ENCODE measurements at places on chromosomes 3 and 15.

DNA sequence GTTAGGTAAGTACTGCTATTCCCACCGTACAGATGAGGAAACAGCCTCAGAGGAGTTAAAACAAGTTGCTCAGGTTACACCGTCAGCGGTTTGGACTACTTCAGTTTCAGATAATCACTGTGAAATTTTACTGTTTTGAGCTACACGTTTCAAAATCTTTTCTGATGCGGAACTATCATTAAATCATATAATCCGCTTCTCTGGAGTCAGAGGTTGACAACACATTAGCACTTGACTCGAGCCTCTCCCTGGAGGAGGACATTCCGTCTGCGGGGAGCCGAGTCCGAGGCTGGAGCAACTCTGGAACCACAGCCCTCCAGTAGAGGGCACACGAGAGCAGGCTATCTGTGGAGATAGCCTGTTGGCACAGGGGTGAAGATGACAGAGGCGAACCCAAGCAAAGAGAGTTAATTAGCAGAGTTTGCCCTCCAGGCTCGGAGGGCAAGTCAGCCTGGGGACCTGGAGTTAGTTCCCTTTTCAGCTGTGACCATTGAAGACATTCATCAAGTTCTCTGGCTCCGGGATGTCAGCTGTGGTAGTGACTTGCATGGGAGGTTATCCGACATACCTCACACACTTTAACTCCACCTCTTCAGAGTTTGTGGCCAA is 131.2 kb downstream of the IGF1R start:
- DNase-seq, result peak; percentile 34

DNA sequence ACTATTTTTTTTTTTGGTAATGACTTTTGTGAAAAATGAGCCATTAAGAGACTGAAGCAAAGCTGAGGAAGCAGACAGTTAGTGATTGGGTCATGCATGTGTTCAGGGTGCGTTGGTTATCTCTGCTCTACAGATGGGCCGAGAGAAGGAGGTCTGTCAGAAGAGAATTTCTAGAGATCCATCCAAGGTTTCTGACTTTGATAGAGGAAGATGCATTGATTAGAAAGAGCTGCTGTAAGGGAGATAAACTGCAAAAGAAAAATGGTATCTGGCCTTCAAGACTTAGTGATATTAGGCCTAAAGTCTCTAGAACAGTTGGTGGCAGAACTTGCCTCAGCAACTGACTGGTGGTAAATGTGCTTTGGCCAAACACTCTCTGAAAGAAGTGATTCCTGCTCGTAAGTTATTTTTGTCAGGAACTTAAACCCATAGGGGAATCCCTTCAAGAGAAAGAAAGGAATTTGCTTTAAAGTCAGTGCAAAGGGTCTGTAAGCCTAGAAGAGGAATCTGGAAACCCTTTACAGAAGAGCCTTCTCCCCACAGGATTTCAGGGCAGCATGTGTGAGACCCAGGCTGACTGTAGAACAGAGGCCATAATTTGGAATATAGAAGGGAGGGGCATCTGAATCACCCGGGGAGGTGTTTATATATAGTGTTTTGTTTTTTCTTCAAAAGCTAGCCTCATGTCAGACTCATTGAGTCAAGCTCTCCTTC is 67.8 kb downstream of the OPA1 start:
- DNase-seq, result no peak

DNA sequence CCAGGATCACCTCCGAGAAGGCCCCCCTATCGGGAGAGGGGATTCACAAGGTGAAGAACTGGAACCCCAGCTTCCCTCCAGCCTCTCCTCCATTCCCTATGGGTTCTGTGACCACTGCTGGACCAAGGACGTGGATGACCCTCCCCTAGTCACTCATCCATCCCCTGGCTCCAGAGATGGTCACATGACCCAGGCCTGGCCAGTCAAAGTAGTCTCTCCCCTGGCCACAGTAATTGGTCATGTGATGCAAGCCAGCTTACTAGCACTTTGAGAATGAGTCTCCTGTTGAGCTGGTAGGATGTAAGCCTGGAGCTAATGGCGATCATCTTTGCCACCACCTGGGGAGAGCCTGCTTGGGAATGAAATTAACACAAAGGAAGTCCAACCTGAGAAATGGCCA is 3.9 kb downstream of the CAMK1 start:
- no peak for DNase-seq

DNA sequence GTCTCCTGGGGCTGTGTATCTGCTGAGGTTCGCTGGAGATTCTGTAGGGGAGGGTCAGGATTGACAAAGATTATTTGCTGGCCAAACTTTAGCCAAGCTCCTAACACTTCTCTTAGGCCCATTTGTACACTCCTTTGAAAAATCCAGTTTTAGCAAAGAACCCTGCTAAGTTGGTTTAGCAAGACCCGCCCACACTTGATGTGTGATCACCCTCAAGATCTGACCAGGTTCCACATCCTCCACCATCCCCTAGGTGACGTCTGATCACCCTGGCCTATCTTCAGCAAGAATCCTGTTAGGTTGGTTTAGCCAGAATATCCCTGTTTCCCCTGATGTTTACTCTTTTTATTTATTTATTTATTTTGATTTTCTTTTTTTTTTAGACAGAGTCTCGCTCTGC is 14.8 kb upstream of the SLC35G2 start:
- no peak for DNase-seq

DNA sequence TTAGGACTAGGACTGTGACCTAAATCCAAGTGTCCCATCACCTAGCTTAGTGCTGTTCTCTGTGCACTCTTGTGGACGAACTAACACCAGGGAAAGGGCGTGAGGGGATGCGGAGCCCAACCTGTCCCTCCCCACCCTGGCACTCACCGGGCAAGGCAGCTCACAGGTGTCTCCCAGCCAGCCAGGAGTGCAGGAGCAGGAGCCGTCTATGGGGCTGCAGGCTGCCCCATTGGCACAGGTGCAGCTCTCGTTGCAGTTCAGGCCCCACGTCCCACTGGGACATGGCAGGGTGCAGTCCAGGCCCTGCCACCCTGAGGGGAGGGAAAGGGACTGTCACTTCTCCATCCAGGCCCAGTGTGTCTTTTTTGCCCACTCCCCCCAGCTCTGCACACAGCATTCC is 60.3 kb downstream of the RAB11A start:
- no peak for DNase-seq

DNA sequence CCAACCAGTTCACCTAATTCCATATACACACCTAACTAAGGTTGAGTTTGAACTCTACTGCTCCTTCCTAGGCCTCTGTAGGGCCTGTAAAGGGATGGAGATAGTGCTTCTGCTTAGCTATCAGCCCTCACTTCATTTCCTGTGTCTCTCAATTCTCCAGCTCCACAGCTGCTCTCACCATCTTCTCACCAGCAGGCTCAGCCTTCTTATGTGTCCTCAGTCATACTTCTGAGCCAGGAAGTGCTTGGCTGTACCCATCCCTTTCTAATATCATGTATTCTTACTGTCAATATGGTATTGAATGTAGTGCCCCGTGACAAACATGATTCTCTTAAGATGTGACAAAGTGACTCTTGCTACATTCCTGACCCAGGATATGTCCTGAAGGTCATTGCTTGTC is 116.9 kb downstream of the SLC9A9 start:
- DNase-seq, result no peak

DNA sequence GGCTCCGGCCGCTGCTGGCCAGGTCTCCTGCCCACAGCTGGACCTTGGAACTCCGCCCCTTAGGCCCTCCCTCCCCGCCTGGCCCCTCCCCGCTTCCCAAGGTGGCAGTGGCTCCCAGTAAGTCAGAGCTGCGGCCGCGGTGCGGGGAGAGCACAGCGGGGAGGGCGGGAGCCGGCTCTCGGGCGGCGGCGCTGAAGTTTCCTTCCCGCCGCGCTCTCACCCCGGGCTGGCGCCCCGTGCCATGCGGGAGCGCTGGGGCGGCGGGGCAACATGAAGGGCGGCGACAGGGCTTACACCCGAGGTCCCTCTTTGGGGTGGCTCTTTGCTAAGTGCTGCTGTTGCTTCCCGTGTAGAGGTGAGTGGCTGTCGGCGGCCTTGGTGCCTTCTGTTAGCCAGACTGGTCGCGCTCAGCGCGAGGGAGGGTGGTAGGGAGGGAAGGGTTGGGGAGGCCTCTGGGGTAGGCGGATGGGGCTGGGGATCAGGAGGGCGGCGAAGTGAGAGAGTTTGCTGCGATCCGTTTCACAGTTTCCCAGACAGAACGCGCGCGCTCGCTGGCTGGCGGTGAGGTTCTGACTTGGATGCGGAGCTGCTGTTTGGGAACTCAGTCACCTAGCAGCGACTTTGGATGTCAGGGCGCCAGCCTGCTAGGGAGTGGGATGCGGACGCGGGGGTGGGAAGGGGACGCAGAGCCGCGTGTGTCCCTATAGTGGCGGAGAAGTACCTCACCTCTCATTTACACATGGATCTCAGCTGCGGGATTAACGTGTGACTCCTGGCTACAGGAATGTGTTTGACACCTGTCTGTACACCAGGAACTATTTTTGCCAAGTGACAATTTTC is 145.5 kb upstream of the UMPS start:
- peak; percentile 15 for DNase-seq

DNA sequence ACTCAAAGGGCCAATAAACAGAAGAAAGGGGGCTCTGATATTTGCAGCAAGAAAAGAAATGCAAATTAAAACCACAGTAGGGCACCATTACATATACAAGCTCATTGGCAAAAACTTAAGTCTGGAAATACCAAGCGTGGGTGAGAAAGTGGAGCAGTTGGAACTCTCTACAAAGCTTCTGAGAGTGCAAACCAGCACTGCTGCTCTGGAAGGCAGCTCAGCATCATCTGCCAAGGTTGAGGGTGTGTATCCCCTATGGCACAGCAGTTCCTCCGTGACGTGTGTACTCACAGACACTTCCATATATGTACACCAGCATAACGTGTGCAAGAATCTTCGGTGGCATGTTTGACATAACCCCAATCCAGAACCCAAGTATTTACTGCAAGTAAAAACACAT is 271.0 kb upstream of the ATP10A start:
- DNase-seq, result no peak

- DNase-seq, result no peak
Measured at GRCh38 chr3:44058868-44059203, 182.8 kb upstream of the TOPAZ1 start.

Measured in activated CD8-positive, alpha-beta memory T cell treated with anti-CD3 and anti-CD28 coated beads for 1 hour (primary cell).